ENCODE measurements at places on chromosomes 7 and 10.

DNA sequence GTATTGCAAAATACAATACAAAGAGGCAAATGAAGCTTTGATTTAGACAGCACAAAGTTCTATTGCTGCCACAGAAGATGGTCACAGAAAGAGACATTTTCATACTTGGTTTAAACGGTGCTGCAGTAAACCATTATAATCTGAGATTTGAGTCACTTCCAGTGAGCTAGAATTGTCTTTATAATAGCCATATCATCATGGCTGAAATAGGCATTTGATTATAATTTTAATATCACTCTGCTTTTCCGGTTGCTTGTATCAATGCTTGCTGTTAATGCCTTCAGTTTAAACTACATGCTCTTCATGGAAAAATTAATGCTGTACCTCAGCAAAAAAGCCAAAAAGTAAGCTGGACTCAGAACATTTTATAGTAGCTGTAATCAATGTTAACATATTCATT lies 48.5 kb downstream of the CPEB3 start:
- DNase-seq, result no peak

- DNase-seq, result no peak
These were observed 350.5 kb downstream of the CRPPA start for GRCh38 chr7:16070806-16071205.

- DNase-seq, result no peak
These were observed 56.4 kb downstream of the ESYT2 start for GRCh38 chr7:158772916-158773315.

DNA sequence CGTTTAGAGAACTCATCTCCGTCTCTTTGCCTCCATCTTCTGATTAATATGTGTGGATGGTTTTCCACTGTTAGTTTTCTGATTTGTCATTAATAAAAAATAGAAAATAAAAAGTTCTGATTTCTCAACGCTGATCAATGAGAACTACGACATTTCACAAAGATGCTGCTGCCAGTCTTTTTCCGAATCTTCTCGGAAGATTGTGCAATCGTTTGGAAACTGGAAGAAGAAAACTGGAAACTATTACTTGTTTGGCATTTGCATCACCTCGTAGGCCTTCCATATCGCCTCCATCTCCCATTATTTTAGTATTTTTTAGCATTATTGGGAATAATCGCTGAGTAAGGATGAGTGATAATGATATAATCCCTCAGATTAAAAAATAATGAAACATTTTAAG lies 123.2 kb upstream of the KLF6 start:
- no peak for DNase-seq

DNA sequence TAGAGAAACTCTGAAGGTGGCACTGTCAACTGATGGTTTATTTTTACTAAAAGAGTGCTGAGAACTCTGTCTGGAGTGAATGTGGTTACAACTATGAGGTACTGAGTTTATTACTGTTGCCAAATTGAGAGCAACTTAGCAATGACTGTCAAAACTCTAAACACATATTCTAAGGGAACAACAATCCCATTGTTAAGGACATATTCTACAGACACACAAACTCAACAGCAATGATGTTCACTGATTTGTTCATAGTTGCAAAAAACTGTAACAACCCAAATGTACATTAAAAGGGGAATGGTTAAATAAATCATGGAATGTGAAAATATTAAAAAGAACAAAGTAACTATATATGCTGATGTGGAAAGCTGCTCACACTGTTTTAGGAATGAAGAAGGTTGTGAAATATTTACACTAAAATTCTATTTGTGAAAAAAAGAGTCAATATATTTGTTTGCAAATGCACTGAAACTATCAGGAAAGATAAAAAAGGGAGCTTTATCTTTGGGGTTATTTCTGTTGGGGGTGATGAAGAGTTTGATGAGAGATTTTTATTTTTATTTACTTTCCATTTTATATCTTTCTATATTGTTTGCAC lies 12.9 kb downstream of the PON2 start:
- DNase-seq, result no peak

GRCh38 chr10:71344154-71344925 lies 25.3 kb downstream of the SLC29A3 start:
- DNase-seq, result no peak

Measured in stimulated activated naive CD8-positive, alpha-beta T cell treated with anti-CD3 and anti-CD28 coated beads, Interleukin-15, Interleukin-2, amounts not matched to agents 100 U/mL and 50 U/mL, for 24 hours (primary cell).